ENCODE measurements at places on chromosomes 3 and 15.

DNA sequence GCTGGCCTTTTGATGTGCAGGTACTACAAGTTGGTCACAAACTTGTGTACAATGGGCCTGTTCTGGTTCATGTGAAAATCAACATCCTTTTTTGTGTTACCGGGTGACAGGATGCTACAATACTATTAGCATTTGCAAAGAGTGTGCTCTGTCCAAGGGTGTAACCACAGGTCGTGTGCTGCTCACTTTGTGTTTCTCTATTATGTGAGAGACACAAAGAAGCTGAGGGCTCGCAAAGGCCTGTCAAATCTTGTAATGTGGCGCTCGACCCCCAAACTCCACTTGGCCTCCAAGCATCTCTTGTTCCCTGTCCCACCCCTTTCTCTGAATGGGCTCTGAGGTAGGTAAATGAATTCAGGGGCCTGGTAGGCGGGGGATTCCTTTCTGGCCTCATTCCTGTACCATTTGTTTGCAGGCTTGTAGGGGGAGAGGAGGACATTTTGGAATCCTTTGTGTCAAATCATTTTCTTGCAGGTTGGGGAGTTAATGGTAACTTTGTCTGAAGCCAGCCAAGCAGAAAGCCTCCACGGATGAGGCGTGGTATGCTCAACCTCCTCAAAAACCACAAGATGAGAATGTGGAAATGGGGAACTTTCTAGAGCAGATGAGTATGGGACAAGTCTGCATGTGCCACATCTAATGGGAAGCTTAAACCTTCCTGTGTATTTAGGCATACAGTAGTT lies 109.1 kb downstream of the OPA1 start:
- DNase-seq: no peak

DNA sequence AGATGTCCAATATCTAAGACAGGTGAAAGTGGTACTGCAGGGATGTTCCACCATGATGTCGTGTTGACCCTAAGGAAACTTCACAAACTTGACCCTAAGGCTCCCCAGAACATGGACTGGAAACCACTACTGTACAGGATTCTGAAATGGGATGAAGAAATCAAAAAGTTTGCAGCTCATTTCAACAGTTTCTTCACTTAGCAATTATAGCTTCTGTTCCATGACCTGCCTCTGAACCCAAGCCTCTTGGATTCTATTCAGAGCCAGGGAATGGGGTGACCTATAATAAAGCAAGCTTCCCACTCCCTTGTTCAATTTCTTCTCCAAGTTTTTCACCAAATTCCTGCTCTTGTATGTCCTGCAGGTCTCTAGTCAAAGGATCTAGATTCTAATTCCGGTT lies 40.7 kb downstream of the DUT start:
- DNase-seq: no peak

DNA sequence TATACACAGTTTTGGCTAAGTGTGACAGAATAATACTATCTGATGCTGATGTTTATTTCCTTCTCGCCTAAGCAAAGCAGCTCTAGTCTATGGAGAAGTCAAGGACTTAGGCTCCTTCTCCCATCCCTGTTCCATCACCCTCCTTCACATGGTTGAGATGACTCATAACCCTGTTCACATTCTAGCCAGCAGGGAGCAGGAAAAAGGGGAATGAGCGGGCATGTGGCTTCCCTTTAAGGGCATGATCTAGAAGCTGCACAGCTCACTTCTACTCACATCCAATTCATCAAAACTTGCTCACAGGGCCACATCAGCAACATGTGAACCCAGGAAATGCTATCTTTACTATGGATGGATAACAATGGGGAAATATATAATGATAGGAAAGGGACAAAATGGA lies 40.9 kb downstream of the CBLB start:
- DNase-seq: no peak

DNA sequence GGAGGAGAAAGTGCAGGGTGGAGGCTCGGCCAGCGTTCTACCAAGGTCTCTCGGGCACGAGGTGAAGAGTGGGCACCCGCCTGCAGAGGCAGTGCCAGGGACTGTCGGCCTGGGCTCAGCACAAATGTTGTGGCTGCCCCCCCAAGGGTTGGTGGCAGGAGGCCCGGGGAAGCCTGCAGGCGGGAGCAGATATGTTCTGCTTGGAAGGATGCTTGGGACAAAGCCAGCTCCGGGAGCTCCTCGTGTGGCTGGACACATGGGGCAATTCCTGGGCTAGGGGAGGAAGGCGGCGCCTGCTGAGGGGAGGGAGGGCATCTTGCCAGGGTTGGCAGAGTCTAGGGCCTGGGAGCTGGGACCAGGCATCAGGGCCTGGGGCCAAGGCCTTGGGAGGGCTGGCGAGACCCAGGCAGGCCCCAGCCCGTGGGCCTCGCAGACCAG lies 30.4 kb upstream of the FBLN2 start:
- DNase-seq: no peak

DNA sequence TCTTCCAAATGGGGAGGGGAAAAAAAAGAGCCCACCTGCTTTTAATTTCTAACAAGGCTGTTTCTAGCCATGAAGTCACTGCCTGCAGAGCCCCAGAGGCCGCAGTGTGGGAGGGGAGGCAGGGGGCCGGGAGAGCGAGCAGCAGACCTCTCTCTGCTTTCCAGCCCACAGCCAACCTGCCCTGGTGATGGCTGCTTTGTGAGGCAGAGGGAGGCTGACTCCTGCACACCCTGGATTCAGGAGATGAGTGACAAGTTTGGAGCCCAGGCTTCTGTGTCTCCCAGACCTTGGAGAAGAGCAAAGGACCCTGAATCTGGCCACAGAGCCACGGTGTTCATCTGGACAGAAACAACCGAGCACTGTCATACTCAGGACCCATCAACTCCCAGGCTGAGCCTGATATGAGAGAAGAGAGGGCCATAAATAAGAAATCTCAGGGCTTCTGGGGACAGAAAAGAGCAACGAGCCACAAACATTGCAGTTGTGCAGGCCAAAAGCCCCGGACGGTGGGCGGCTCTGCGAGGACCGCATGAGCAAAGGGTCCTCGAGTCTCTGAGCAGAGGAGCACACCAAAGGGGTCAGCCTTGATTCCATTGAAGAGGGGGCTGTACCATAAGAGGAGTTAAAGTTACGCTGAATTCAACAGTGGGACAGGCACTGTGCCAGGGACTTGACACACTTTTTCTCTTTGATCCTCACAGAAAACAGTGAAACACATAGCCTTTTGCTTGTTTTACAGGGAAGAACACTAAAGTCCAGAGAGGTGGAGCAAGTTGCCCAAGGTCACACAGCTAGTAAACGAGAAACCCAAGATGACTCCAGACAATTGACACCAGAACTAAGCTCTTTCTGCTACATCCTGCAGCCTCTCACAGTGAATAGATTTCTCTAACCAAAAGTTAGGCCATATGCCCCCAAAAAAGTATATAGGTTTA lies 97.2 kb downstream of the SEMA5B start:
- DNase-seq: no peak

GRCh38 chr3:159807137-159808040 lies 181.2 kb upstream of the IL12A start:
- DNase-seq: no peak

Data from T-helper 17 cell (primary cell).